Stimulated activated CD8-positive, alpha-beta memory T cell treated with anti-CD3 and anti-CD28 coated beads, Interleukin-4, amount 100 ng/mL, for 4 hours (primary cell): ENCODE measurements at places on chromosomes 3 and 15.

GRCh38 chr3:182973047-182973446 is 7.3 kb downstream of the DCUN1D1 start:
- DNase-seq = no peak

GRCh38 chr15:75054172-75054897 is 30.9 kb downstream of the PPCDC start:
- no peak for DNase-seq

DNA sequence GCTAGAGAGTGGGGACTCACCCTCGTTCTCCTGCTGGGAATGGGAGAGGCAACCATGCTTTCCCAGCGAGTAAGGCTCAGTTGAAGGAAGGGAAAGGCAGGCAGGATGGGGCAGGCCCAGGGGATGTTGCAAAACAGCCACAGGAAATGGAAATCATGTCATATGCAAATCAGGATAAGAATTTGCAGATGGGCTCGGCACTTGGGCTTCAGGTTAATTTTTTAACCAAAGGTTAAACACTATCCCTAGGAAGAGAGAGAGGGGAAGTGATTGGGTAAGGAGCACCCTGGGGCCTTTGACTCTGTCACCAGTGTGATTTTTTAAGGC is 14.6 kb upstream of the PLA2G4E start:
- no peak for DNase-seq

GRCh38 chr3:154361099-154361498 is 36.8 kb upstream of the DHX36 start:
- no peak for DNase-seq

DNA sequence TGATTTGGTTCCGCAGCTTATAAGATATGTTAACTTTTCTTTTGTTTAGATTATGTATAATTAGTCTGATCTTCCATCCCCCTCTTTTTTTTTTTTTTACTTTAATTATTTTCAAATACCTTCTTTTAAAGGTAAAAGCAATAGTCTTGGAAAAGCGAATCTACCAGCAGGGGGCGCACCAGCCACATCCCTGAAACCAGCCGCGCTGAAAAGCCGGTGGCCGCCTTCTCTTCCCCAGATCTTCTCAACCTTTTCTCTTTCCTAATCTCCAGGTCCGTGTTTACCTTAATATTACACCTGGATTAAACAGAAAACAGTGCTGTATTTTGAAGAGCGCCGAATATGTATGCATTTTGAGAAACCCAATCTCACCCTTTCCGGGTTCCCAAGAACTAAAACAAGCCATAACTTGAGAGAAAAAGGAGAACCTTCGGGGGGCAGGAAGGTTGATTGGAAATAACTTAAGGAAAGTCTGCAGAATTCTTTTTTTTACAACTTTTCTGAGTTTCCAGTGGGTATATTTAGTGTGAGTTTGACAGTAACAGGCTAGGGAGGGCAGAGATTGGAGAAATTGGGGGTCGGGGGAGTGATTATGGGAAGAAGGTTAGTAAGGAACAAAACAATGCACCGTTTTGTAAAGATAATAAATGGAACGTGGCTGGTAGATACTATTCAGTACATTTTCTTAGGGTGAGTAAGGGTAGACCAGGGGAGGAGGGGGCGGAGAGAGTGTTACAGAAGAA is 2.0 kb upstream of the SOX2 start:
- no peak for DNase-seq

- no peak for DNase-seq
Observed at GRCh38 chr3:127951276-127951675, 36.2 kb downstream of the KBTBD12 start.

DNA sequence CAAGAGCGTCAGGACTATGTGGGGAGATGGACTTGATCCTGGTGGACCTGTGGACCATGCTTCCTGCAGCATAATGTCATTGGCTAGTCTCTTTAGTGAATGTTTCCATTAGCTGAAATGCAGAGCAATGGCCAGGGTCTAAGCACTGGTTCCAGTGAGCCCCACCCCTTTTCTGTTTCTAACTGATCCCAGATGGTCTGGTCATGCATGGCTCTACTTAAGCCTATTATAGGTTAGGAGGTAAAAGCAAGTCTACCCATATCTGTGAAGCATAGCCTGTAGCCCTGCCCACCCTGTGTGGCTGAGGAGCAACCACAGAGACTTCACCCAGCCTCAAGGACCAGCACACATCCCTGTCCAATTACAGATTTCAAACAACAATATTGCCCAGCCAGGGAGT is 419.2 kb downstream of the ZNF385D start:
- no peak for DNase-seq

GRCh38 chr3:42980909-42981308 is 1.8 kb downstream of the GASK1A start:
- DNase-seq = no peak

DNA sequence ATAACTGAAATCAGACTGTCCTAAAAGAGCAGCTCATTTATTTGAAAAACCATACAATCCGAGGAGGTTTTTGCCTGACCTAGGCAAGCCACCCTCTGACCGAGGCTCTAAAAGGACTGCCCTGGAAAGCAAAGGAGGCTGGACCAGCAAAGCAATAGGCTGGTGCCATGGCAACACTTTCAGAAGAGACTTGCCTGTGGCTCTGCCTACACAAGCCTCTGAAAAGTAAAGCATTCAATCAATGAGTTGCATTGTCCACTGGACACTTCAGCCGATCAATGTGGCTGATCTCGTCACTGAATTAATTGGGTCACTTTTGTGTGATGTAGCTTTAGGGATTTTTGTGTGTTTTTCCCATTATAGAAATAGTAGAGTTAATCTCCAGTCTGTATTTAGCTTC is 99.1 kb upstream of the SEMA6D start:
- no peak for DNase-seq

GRCh38 chr3:147493065-147493464 is 83.9 kb downstream of the ZIC1 start:
- DNase-seq = no peak

DNA sequence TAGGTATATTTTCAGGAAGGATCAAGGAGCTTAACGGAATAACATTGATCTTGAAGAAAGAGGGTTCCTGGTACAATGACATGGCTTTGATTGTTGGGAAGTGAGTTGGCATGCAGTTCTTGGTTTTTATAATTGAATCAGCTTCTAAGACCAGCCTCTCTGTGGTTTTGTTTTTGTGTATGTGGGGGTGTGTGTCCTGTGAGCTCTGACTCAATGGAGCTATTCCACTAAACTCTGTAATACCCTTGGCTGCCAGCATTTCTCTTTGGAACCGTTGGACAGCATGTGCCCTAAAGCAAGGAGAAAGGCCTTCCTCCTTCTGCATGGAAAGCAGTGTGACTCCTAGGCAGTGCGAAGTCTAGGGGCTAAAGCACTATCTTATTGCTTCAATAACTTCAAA is 124.8 kb downstream of the EDEM1 start:
- DNase-seq = no peak

DNA sequence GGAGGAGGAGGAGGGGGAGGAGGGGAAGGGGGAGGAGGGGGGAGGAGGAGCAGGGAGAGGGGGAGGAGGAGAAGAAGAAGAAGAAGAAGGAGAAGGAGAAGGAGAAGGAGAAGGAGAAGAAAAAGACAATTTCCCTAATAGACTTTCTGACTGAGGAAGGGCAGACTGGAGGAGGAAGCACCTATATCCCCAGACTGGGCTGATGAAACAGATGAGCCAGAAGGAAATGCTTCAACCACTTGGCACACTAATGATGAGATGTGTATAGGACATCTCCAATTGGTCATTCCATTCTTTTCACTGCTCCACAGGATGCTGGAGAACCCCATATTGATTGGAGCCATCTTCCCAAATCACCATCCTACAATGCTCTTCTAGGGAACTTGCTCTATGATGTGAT is 69.9 kb downstream of the LYZL4 start:
- DNase-seq = no peak

- DNase-seq = no peak
Observed at GRCh38 chr3:55907616-55908015, 420.5 kb upstream of the WNT5A start.

GRCh38 chr3:142159083-142159740 is 9.9 kb upstream of the TFDP2 start:
- DNase-seq = no peak

- no peak for DNase-seq
Observed at GRCh38 chr3:128493570-128494366, 767 bp upstream of the GATA2 start.

- DNase-seq = no peak
Observed at GRCh38 chr3:121566773-121567172, 976 bp upstream of the ARGFX start.

DNA sequence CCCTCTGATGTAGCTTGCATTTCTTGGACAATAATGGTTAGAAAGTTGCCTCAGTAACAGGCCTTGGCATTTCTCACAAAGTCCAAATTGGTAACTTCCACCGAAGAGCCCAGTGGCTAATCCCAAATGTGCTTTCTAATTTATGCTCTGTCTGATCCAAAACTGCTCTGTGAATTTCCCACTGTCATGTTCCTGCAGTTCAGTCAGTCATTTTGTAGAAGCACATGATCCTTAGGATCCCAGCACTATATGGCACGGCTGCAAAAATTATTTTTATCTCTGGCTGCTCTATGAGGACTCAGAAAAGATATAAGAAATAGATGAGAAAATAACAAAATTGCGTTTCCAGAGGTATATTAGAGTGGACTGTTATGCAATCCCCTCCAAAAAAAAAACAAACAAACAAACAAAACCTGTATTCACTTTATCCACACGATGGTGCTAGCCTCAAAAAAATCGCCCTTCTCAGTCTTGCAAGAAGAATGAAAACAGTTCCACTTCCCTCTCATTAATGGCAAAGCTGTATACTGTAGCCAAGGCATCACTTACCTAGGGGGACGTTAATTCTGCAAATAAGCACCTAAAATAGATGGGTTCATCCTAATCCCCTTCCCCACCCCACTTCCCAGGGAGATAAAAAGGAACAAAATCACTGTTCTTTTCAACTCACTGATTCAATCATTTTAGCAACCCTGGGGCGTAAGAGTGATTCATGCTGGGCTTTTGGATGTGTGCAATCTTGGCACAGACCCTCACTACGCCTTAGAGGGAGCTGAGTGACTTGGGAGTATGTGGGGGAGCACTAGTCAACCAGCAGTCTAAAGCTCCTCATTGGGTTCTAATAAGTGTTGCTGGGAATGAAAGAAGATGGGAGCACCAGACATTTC is 61.3 kb downstream of the TMCO5A start:
- DNase-seq = no peak

DNA sequence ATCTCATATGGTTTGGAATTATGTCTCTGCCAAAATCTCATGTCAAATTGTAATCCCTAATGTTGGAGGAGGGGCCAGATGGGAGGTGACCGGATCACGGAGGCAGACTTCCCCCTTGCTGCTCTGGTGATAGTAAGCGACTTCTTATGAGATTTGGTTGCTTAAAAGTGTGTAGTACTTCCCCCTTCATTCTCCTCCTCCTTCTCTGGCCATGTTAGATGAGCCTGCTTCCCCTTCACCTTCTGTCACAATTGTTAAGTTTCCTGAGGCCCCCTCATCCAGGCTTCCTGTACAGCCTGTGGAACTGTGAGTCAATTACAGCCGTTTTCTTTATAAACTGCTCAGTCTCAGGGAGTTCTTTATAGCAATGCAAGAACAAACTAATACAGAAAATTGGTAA is 51.1 kb downstream of the NEDD4 start:
- no peak for DNase-seq

DNA sequence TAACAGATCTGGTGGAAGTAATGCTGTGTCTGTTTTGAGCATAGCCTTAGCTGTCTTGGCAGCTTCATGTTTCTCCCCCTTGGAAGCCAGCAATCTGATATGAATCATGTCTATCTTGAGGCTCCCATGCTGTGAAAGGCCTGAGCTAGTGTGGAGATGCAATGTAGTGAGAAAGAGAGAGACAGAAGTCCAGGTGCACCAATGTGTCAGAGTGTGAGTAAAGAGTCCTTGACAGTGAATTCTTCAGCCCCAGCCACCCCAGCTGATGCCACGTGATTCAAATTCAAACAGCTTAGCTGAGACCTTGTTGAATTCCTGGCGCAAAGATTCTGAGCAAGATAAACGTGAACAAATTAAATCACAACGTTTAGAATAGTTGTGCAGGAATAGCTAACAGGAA is 704.2 kb downstream of the EDEM1 start:
- DNase-seq = no peak

- no peak for DNase-seq
Observed at GRCh38 chr3:34132069-34132692, 333.8 kb downstream of the PDCD6IP start.

- DNase-seq = no peak
Observed at GRCh38 chr3:167728176-167728575, 6.5 kb downstream of the PDCD10 start.

GRCh38 chr3:83953417-83954089 is 1005.2 kb upstream of the CADM2 start:
- DNase-seq = no peak

DNA sequence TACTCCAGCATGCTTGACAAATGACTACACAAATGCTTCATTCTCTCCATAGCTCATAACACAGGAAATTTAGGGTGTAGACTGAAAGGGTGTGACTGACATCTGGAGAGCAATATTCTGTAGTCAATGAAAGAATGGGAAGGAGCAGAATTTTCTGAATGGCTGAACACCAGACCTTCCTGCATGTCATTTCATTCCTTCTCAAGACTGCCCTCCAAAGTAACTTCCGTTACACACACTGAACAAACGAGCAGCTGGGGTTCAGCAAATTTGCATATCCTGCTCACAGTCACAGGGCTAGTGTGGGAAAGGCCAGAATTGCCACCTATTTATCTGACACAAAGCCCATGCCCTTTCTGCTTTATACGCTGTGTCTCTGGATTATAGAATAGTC is 325.0 kb upstream of the CFAP20DC start:
- no peak for DNase-seq

DNA sequence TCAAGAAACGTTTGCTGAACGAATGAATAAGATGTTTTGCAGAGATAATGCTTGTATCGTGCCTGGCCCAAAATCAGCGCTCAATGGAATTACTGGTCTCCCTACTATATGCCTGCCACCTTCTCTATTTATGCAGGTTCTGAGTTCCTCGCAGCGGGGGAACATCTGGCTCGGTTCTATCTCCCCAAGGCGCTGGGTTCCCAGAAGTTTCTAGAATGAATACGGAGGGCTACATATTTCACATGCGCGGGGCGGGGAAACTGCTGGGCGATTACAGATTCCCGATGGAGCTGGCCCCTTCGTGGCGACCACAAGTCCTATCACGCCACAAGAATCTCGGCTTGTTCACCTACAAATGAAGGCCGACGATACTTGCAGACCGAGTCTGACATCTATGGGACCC is 411 bp upstream of the EIF2B5 start:
- no peak for DNase-seq

- no peak for DNase-seq
Observed at GRCh38 chr3:5012367-5012766, 33.1 kb downstream of the BHLHE40 start.

GRCh38 chr15:78067328-78068228 is 9.9 kb downstream of the TBC1D2B start:
- DNase-seq = no peak
